ENCODE measurements at places on chromosomes 13 and 19. TPM values are rescaled to one million over a fixed set of nuclear protein-coding genes. Genes with fewer than 3 reads are reported as not detected.

The SPACA6 gene
- total RNA-seq, result 15.0 TPM

The PDX1 gene
- total RNA-seq, result not detected

The LGALS4 gene
- total RNA-seq, result 0.53 TPM

The AKAP8 gene
- 16.9 TPM for total RNA-seq

The TUBA3C gene
- not detected for total RNA-seq

The C1QTNF9 gene
- not detected for total RNA-seq

The ICAM3 gene
- total RNA-seq, result 9.6 TPM

The ZNF738 gene
- 0.72 TPM for total RNA-seq

The PSPN gene
- total RNA-seq, result 0.80 TPM

The SIGLEC8 gene
- total RNA-seq, result not detected

The ZNF677 gene
- not detected for total RNA-seq

The CACNA1A gene
- total RNA-seq, result 0.03 TPM

The PEX11G gene
- 2.6 TPM for total RNA-seq

The N4BP2L1 gene
- total RNA-seq, result 0.52 TPM

The CYP2B6 gene
- total RNA-seq, result not detected

The ERICH4 gene
- total RNA-seq, result not detected

The NCAN gene
- total RNA-seq, result 0.15 TPM

The IGLON5 gene
- total RNA-seq, result not detected

The OR7G3 gene
- not detected for total RNA-seq

The FSTL3 gene
- 135 TPM for total RNA-seq

The JSRP1 gene
- 1.2 TPM for total RNA-seq

The TNFAIP8L1 gene
- 4.8 TPM for total RNA-seq
